GM13976 (cell line): ENCODE measurements at places on chromosomes 3 and 15.

DNA sequence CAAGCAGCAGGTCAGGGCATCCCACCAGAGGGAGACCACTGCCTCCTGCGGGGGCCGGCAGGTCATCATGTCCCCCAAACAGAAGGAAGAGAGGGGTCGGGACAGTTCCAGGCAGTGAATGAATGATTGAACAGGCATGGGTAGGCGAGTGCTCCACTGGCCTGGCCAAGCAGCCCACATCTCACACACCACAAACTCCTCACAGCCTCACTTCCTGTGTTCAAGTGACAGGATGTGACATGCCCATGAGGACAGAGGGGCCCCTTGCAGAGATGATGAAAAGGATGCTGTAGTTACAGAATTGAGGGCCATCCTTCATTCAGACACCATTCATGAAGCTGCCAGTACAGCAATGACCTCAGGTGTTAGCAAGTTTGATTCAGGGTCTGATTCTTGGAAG, 3.7 kb downstream of the IQSEC1 start:
- peak; percentile 83 for DNase-seq

GRCh38 chr15:41512940-41513505, 604 bp downstream of the LTK start:
- DNase-seq = peak; percentile 59

DNA sequence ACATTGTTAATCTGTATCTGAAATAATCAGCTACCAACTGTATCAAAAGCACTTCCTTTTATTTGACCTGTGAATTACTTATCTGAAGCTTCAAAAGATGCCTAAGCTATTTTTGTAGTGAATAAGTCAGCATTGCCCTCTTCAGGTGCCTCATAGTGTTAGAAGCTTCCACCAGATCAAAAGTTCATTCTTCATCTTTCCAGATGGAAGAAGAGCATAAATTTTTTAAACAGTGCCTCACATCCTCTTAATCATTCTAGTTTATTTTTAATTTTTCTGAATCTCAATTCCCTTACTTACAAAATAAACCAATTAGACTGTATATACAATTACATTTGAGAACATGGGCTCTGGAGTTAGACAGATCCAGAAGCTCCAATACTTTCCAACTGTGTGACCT, 65.0 kb downstream of the MYO5A start:
- DNase-seq = peak; percentile 43

- no peak for DNase-seq
Observed at GRCh38 chr3:52068730-52069129, 12.4 kb upstream of the DUSP7 start.

- peak; percentile 90 for DNase-seq
Observed at GRCh38 chr3:179260949-179261765, 10.2 kb upstream of the KCNMB3 start.

DNA sequence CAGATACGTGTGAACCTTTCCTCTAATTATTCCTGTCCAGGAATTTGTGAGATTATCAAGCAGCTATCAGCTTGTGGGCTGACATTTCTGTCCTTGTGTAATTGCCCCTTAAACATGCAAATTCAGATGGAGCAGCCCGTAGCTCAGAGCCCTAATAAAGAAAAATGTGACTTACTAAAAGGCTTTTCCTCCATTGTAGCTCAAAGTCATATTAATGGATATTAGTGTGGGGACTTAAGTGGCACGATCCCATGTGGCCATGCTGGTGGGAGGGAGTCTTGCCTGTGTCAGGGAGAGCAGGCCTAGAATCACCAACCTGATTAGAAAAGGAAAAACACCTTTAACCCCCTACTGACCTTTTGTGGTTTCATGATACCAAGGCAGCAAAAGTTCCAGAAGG, 399.2 kb downstream of the LRTM1 start:
- no peak for DNase-seq

DNA sequence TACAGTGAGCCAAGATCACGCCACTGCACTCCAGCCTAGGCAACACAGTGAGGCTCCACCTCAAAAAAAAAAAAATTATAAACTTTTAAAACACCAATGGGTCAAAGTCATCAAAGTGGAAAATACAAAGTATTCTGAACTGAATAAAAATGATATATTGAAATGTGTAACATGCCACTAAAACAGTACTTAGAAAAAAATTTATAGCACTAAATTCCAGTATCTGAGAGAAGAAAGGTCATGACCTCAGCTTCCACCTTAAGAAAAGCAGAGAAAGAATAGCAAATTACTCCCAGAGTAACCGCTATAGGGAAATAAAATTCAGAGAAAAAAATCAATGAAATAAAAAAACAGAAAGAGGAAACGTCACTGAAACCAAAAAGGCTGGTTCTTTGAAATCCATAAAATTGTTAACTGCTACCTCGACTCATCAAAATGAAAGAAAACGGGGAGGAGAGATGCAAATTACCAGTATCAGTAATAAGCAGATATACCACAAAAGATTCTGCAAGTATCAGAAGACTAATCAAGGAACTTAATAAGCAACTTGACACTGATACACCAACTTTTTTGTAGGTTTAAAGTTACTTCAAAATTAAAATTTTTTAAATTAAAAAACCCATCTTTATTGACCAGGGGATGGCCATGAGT, 20.8 kb downstream of the ATP13A3 start:
- DNase-seq = no peak

DNA sequence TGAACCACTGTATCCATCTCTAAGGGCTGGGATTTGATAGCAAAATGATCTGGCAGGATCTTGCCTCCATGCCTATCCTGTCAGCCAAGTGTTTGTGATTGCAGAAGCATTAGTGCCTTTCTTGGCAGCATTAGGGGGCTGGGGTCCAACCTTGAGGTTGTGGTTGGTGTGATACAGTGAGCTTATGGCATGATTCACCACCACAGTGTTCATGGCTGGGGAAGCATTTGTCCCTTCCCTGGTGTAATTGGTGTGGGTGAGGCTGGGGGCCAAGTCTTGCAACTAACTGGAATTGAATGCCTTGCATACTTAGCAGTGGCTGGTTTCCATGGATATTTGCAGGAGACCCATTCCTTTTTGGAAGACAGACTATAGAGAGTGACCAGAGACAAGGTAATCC, 271.0 kb upstream of the TBL1XR1 start:
- no peak for DNase-seq

GRCh38 chr15:30675126-30675525, 49.2 kb downstream of the ARHGAP11B start:
- no peak for DNase-seq

GRCh38 chr3:53161450-53161819, 426 bp downstream of the PRKCD start:
- DNase-seq = no peak

GRCh38 chr3:47434849-47435248, 40.9 kb downstream of the SCAP start:
- no peak for DNase-seq

DNA sequence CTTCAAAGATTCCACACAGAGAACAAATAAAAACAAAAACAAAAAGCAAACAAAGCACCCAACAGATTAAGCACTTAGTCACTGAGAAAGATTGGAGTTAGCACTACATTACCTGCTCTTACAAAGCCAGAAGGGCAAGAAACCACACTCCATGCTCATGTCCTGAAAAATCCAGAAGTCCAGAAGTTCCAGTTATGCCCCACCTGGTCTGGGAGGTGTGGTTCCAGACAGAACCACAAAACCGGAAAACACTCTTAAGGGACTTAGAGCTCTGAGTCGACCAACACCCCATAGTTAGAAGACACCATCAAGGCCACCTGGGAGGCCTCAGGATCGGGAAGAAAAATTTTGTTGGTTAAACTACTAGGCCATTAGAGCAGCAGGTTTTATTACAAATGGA, 88.9 kb downstream of the TNIK start:
- no peak for DNase-seq

DNA sequence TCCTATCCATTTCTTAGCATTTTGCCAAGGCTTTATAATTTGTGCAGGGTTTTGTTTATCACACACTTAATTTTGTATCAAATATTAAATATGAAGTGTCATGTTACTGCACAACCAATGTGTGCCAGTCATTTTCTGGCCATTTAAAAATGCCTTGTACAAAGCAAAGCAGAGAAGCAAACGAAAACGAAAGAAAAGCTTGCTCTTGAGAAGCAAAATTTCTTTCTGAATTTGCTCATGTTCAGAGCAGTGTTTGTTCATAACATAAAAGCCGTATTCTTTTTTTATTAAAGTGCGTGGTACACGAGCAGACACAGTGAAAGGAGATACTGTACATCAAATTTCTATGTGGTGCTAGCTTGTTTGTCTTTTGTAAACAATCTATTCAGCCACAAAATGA, 792.6 kb downstream of the NAALADL2 start:
- DNase-seq = no peak

GRCh38 chr3:4508048-4508981, 15.2 kb downstream of the ITPR1 start:
- DNase-seq = peak; percentile 29

GRCh38 chr15:68697711-68698690, 119.2 kb downstream of the CORO2B start:
- DNase-seq = no peak

GRCh38 chr3:14719006-14719405, 44.1 kb downstream of the C3orf20 start:
- no peak for DNase-seq

DNA sequence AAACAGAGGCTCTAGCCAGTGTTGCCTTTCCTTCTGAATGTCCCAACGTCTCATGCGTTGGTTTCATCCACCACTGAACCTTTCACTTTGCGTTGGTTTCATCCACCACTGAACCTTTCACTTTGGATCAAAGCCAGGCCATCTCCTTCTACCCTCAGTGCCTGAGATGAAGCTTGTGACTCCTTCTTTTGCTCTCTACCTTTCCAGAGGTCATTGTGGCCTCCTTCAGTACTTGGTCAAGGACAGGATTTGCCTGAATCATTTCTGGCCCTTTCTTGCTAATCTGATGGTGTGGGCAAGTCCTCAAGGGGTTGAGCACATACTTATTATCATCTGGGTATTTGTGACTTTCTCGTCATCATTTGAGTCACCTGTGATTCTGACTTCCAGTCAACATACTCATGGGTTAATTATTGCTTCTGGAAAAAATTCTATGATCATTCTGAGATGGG, 50.0 kb downstream of the SELENOT start:
- no peak for DNase-seq

DNA sequence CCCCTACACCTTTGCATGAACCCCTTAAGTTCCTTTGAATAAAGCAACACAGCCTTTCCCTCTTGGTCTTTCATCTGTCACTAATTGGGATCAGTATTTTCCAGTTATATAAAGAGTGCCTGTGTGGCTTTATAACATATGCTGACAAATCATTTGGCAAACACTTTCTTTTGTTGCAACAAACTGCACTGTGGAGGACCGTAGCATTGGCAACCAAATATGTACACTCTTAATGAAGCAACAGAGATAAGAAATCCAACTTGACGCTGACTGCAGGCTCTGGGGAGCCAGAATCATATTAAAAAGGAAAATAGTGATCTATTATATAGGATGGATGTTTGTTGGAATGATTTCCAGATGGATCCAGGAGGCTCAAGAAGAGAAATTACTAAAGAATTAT, 120.1 kb upstream of the PRICKLE2 start:
- no peak for DNase-seq

DNA sequence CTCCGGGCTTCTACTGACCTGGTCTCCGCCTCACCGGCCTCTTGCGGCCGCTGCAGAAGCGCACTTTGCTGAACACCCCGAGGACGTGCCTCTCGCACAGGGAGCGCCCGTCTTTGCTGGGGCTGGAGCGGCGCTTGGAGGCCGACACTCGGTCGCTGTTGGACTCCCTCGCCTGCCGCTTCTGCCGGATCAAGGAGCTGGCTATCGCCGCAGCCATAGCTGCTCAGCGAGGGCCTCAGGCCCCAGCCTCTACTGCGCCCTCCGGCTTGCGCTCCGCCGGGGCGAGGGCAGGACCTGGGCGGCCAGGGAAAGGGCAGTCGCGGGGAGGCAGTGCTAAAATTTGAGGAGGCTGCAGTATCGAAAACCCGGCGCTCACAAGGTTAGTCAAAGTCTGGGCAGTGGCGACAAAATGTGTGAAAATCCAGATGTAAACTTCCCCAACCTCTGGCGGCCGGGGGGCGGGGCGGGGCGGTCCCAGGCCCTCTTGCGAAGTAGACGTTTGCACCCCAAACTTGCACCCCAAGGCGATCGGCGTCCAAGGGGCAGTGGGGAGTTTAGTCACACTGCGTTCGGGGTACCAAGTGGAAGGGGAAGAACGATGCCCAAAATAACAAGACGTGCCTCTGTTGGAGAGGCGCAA, 319.2 kb downstream of the FGF12 start:
- peak; percentile 18 for DNase-seq

GRCh38 chr3:186974824-186975313, 44.5 kb downstream of the ST6GAL1 start:
- no peak for DNase-seq

DNA sequence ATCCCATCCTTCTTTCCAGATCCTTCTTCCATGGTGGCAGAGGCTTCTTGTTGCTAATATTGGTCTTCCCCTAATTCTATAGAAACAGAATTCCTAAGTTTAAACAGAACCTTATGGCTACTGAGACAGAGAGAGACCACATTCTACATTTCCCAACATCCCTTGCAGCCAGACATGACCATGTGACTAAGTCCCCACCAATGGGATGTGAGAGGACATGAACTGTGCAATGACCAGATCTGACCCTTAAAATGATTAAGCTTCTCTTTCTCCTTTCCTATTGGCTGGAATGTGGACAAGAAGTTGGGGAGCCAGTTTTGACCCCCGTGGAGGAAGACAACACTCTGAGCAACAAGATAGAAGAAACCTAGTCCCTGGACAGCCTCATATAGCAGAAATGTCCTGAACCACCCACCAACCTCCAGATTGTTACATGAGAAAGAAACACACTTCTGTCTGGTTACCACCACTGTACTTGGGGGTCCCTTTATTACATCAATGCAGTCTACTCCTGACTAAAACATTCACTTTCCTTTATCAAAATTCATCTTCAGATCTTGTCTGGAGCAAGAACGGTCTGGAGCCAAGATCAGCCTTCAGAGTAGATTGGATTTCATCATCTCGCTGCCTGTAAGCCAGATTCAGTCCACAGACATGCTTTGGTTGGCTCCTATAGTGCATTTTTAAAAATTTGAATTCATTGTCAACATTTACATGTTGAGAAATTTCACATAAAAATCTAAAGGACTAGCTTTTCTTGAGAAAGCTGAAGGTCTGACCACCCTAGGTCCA, 183.9 kb downstream of the SHQ1 start:
- no peak for DNase-seq
